Retina (tissue), 1 donor: ENCODE measurements at places on chromosomes 11 and 22.

- DNase-seq = no peak
These were observed 64.5 kb downstream of the BARX2 start for GRCh38 chr11:129440028-129440713.

DNA sequence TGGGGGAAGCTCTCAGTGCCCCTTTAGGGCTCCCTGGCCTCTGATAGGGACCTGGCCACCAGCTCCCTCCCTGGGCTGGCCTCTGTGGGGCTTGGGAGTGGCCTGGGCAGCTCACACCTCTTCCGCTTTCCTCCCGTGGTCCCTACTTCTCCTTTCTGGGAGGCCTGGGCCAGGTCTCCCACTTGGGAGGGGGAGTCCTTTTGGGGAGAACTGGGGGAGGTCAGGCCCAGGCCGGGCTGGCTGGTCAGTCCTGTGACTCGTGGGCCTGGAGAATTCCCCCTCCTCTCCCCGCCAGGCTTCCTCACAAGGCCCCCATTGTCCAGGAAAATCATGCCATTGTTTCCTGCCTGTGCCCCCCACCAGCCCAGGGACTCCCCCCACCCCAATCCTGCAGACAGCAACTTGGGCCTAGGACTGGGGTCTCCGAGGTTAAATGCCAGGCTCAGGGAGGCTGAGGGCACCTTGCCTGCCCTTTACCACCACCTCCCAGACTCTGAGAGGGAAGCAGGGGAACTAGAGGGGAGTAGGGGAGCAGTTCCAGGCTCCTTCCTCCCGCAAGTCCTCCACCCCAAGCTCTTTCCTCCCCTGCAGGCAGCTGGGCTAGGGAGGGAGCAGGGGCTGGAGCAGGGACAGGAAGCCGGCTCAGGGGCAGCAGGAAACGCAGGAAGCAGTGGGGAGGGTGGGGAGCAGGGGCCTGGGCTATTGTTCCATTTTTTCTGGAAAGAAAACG lies 2.8 kb downstream of the MAP3K11 start:
- no peak for DNase-seq

GRCh38 chr11:22903782-22904181 lies 43.5 kb upstream of the CCDC179 start:
- DNase-seq = no peak

DNA sequence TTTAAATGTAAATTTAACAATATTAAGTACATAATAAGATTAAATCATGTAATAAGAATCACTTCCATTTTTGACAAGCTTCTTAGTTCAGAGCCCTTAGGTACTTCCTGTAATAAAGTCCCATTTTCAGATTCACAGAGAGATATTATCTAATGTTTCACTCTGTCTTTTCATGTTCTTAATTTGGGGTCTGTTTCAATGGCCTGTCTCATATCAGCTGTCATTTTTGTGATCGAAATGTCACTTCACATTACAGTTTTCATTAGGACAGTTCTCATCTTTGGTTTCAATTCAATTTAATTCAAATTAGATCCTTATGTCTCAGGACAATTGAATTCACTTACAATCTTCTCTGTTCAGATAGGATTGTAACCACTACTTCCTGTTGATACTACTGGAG lies 22.6 kb upstream of the OLFML1 start:
- no peak for DNase-seq

- no peak for DNase-seq
These were observed 34.0 kb upstream of the CCDC134 start for GRCh38 chr22:41766476-41766875.
